ENCODE measurements at places on chromosomes 2 and 18. TPM values are rescaled to one million over a fixed set of nuclear protein-coding genes. Genes with fewer than 3 reads are reported as not detected.

RPS27A gene
- total RNA-seq: 1,619 TPM

SERPINB4 gene
- total RNA-seq: not detected

CTAGE1 gene
- not detected for total RNA-seq

RNF125 gene
- total RNA-seq: 1.3 TPM

KCNK3 gene
- 1.1 TPM for total RNA-seq

TGFA gene
- total RNA-seq: not detected

HOXD10 gene
- total RNA-seq: not detected

COL4A4 gene
- 35.2 TPM for total RNA-seq

DTNA gene
- 10.8 TPM for total RNA-seq
